A549 treated with DMSO at 1 μM for 4 hours (cell line): ENCODE measurements at places on chromosomes 11 and 22. TPM values are rescaled to one million over a fixed set of nuclear protein-coding genes. Genes with fewer than 3 reads are reported as not detected.

Gene KRTAP5-2
- not detected in 5 replicates for total RNA-seq

Gene YWHAH
- total RNA-seq: 115 to 149 TPM (median 140 TPM) in 5 replicates

Gene MED15
- 46.3 to 55.8 TPM (median 47.9 TPM) in 5 replicates for total RNA-seq

Gene TRPM5
- not detected in 5 replicates for total RNA-seq
